ENCODE measurements at places on chromosomes 11 and 22.

DNA sequence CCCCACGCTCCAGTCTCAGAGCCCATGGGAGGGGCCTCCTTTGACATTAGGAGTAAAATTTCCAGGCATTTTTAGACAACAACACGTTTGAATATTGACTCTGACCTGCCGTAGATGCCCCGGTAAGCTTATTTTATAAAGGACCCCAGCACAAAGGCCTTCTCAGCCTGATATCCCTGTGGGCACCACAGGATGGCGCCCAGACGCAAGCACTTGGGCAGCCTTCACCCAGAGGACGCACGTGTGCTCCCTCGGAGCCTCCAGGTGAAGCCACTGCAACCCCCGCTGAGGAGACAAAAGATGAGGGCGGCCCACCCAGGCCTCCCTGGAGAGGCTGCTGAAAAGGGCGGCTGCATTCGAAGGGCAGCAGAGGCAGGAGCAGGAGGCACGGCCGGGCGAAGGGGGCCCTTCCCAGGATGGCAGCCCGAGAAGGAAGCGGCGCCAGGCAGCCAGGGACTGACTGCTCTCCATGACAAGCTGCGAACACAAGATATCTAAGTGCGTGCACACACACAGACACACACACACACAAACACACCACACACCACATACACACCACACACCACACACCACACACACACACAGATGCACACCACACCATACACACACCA lies 15.2 kb upstream of the TH start:
- no peak for DNase-seq

DNA sequence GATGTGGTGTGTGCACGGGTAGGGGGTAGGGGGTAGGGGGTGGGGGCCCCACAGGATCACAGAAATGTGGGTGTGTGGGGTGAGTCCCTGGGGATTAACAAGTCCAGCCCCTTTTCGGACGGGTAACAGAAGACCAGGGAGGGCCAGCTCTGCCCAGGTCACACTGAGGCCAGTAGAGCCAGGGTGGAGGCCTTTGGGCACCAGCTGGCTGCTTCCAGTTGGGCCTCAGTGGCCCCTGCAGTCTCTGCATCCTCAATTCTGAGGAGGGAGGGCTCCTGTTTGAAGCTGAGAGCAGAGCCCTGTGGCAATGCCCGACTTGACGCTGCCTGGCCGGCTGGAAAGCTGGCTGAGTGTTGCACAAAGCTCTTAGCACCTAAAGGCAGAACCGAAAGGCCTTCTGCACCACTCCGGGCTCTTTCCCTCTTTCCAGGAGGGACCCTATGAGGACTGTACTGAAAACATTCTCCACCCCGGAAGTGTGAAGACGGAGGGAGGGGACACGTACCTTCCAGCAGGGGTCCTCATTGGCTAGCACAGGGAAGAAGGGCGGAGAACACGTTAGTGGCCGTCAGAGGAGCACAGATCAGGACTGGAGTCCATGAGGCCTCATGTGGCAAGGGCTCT lies 120.4 kb downstream of the PHF21B start:
- DNase-seq = no peak

DNA sequence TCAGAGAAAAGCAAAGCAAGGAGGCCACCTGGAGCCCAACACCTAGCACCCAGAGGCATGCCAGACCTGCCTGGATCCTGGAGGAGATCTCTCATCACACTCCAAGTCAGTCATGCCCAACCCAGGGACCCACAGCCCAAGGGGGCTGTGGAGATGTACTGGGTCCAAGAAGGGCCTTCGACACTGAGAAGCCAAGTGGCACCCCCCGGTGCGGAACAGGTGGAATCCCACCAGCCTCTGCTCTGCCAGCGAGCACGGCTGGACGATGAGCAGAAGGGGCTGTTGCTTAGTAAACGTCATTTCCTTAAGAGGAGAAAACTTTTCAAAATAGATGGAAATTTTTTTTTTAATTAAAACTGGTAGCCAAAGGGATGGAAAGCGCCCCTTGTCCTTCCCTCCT lies 171.9 kb upstream of the GRK3 start:
- DNase-seq = no peak

GRCh38 chr11:19499026-19499669 lies 213.5 kb upstream of the NAV2 start:
- no peak for DNase-seq

All from anterior cingulate cortex (tissue), 58 donors.